Smooth muscle cell of the pulmonary artery (primary cell): ENCODE measurements at places on chromosomes 7 and 10. TPM values are rescaled to one million over a fixed set of nuclear protein-coding genes. Genes with fewer than 3 reads are reported as not detected.

RNF133 gene
- total RNA-seq = 0.46 TPM in 2 replicates

ZNF25 gene
- 19.2 and 19.5 TPM in 2 replicates for total RNA-seq

RAB19 gene
- not detected in 2 replicates for total RNA-seq

SPDYE5 gene
- not detected in 2 replicates for total RNA-seq

ABCB1 gene
- total RNA-seq = 0.72 and 1.5 TPM in 2 replicates

HMX2 gene
- total RNA-seq = not detected in 2 replicates

PARD3 gene
- 51.8 and 54.5 TPM in 2 replicates for total RNA-seq

TMEM213 gene
- not detected in 2 replicates for total RNA-seq

HNRNPF gene
- 170 and 175 TPM in 2 replicates for total RNA-seq

LRRTM3 gene
- not detected in 2 replicates for total RNA-seq

SCART1 gene
- 2.5 and 2.8 TPM in 2 replicates for total RNA-seq

GFRA1 gene
- 0.39 and 0.43 TPM in 2 replicates for total RNA-seq

BBIP1 gene
- 22.1 and 22.9 TPM in 2 replicates for total RNA-seq

CCDC172 gene
- not detected in 2 replicates for total RNA-seq

SUGCT gene
- total RNA-seq = 8.4 and 18.9 TPM in 2 replicates

CEP55 gene
- 5.5 and 12.3 TPM in 2 replicates for total RNA-seq

OR2A12 gene
- not detected in 2 replicates for total RNA-seq

SLK gene
- 37.5 and 40.9 TPM in 2 replicates for total RNA-seq

LRGUK gene
- 0.10 and 0.13 TPM in 2 replicates for total RNA-seq

HOXA11 gene
- 0.13 TPM in 1 of 2 replicates, not detected in the other for total RNA-seq

HOXA3 gene
- total RNA-seq = 4.4 and 5.8 TPM in 2 replicates

SLC18A3 gene
- not detected in 2 replicates for total RNA-seq

C10orf67 gene
- total RNA-seq = 0.20 TPM in 1 of 2 replicates, not detected in the other

FAM107B gene
- 43.5 TPM in 2 replicates for total RNA-seq

GOLGA7B gene
- under 0.01 and 0.03 TPM in 2 replicates for total RNA-seq

CARD11 gene
- 0.13 TPM in 1 of 2 replicates, not detected in the other for total RNA-seq

ELN gene
- 82.6 and 158 TPM in 2 replicates for total RNA-seq

IRF5 gene
- 0.13 TPM in 2 replicates for total RNA-seq
